AG04450 (cell line): ENCODE measurements at places on chromosomes 16 and 17.

DNA sequence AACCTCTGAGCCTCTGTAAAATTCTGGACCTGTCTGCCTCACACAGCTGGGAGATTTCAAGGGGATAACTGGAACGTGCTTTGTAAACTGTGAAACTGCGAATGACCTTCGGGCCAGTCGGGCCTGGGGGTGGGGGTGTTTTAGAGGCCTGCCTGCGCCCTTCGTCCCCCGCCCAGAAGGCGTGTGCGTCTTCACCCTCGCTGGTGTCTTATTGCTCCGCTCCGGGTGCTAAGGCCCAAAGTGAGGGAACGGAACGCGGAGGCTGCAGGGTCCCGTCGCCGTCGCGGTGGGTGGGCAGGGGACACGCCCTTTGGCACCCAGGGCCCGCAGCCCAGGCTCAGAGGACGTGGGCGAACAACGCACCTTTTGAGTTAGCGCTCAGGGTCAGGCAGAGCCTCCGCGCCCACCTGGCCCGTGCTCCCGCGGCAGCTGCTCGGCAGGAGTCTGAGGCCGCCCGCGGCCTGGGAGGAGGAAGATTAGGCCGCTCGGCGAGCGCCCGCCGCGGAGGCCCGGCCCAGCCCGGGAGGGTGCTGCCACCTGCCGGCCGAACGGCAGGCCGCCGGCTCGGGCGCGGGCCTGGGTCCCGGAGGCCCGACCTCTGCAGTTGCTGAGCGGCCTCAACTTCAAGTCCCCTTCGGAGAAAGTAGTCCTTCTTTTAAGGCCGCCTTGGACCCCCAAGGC is 29.7 kb downstream of the DCAKD start:
- no peak for DNase-seq

GRCh38 chr16:28537076-28537475 is 1.7 kb downstream of the NUPR1 start:
- no peak for DNase-seq

- DNase-seq: peak; percentile 70
Measured at GRCh38 chr17:60435244-60436167, 13.2 kb downstream of the CHCT1 start.

- no peak for DNase-seq
Measured at GRCh38 chr17:28912281-28912937, 9.5 kb upstream of the DHRS13 start.

DNA sequence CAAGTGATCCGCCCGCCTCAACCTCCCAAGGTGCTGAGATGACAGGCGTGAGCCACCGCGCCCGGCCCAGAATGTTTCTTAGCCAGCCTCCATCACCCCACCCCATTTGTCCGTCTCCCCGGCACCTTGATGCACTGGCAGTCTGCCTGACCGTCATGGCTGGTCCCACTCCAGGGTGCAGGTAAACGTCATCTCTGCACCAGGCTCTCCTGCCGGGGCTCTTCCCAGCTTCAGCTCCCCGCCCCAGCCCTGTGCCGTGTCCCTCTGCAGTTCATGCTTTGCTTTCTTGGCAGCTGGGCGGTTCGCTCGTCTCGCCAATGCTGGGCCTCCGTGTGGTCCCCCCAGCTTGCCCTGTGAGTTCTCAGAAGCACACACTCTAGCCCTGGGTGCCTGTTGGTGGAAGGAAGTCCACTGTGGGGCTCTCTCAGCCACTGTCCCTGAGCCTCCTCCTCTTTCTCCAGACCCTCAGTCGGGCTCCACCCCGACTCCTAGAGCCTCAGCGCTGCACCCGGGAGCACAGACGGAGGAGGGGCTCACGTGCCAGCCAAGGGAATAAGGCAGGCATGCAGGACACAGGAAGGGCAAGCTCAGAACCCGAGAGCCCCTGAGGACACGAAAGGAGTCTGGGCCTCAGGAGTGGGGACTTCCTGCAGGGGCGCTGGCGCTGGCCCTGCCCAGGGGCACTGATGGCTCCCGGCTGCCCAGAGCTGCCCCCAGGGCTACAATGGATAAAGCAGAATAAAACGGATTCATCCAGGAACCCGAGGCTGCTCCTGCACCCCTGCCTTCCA is 12.0 kb downstream of the HS3ST6 start:
- no peak for DNase-seq

DNA sequence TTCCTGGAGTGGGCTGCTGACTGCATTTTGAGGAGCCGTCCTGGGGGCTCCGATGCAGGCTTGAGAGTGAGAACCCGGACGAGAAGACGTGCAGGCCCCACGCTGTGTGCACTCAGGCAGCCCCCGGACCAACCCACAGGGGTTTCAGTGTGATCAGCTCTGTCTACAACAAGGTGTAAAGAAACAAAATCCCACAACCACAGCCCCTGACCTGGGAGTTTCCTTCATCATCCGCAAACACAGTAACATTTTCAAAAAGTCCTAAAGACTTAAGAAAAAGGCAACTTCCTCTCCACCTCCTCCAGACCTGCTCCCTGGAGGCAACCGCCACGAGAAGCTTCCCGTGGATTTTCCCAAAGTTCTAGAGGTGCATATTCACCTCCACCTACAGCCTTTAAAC is 15.4 kb upstream of the MEAK7 start:
- DNase-seq: no peak

GRCh38 chr16:74020095-74020670 is 276.4 kb upstream of the PSMD7 start:
- DNase-seq: no peak

DNA sequence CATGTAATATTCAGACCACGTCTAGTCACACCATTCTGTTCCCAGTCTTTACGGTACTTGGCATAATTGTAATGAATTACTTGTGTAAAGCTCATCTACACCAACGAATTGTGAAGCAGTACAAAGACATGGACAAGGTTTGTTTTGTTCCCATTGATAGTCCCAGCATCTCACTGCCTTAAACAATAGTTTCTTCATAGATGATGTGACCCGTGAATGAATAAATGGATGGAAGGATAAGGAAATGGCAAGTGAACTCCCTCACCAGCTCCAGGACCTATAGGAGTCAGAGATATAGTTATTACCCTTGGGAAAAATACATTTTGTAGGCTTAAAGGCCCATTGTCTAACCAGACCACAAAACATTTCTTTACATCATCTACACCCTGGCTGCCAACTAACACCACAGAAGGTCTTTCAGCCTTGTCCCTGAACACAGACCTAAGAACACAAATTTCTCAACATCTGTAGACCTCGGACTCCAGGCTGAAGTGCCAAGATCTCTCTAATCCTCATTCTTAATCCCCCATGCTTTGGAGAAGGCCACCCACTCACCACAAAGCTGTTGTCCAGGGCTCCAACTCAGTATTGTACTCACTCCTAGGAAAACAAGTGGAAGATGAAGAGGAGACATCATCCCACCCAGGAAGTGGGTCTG is 38.2 kb downstream of the MAF start:
- no peak for DNase-seq

DNA sequence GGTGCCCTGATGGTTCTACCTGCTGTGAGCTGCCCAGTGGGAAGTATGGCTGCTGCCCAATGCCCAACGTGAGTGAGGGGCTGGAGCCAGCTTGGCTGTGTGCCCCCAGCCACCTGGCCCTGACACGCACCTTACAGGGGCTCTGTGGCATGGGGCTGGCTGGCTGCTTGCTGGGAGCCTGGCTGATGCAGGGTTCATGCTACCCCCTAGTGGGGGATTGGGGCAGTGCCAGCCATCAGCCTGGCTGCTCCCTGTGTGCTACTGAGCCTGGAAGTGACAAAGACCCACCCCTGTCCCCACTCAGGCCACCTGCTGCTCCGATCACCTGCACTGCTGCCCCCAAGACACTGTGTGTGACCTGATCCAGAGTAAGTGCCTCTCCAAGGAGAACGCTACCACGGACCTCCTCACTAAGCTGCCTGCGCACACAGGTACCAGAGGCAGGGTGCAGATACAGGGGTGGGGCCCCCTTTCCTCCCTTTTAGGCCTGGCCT is 5.7 kb downstream of the GRN start:
- no peak for DNase-seq

DNA sequence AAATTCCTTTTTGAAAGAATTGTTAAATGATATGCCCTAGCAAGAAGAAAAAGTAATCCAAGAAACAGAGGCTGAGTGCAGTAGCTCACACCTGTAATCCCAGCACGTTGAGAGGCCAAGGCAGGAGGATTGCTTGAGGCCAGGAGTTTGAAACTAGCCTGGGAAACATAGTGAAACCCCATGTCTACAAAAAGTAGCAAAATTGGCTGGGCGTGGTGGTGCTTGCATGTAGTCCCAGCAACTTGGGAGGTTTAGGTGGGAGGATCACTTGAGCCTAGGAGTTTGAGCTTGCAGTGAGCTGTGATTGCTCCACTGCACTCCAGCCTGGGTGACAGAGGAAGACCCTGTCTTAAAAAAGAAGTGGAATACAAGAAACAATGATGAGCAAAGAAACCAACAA is 56.1 kb downstream of the NT5M start:
- DNase-seq: no peak

DNA sequence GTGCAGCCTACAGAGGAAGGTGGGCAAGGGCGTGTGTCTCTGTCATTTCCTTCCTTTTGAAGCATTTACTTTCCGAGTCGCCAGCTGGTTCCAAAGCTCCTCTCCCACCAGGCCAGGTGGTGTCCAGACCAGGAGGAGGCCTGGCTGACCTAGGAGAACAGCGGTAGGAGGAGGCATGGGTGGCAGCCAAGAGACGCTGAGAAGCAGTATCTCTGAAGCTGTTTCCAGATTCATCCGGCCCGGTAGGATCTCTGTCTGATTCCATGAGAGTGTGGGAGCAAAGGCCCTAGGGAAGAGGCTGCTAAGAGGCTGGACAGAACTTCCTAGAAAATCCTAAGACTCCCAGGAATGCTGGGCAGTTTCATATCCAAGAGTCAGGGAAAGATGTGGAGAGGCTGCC is 20.3 kb downstream of the MEOX1 start:
- no peak for DNase-seq

DNA sequence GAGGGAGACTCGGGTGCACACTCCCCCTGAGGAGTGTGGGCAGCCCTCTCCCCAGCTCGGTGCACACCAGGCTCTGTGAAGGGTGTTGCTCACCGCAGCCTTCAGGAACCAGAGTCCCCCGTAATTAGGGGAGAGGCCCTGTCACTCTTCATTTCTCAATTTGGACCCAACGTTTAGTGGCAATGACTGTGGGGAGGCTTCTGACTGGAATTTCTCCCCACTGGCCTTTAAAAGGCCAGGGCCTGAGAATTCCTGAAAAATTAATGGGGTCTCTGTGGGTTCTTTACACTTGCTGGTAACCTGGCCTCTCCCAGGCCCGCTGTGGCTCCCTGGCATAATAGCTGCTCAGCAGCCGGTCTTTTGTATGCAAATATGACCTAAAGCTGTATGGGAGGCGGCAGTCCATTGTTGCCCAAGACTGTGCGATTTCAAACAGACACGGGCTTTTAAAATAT is 209.7 kb downstream of the MSI2 start:
- no peak for DNase-seq

DNA sequence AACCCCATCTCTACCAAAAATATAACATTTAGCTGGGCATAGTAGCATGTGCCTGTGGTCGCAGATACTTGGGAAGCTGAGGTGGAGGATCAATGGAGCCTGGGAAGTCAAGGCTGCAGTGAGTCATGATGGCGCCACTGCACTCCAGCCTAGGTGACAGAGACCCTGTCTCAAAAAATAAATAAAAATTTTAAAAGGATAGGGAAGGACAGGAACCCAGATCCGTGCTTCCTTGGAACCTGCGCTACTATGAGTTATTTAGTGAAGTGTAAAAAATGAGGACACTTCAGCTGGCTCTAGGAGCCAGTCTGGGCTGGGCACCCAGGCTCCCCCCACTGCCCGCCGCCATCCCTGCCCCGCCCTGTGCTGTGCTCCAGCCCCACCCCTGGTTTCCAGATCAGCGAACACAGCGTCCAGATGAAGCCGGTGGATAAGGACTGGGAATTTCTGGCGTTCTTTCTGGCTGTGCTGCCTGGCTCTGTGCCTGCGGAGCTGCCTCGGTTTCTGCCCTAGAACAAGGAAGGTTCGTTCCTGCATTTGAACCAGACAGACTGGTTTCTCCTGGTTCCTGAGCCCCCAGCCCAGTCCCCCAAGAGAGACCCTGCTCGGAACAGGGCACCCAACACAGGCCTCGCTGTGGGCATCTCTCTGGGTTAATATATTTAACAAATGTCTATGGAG is 18.5 kb downstream of the PLLP start:
- no peak for DNase-seq

GRCh38 chr17:68892658-68893057 is 62.5 kb downstream of the ABCA8 start:
- no peak for DNase-seq

DNA sequence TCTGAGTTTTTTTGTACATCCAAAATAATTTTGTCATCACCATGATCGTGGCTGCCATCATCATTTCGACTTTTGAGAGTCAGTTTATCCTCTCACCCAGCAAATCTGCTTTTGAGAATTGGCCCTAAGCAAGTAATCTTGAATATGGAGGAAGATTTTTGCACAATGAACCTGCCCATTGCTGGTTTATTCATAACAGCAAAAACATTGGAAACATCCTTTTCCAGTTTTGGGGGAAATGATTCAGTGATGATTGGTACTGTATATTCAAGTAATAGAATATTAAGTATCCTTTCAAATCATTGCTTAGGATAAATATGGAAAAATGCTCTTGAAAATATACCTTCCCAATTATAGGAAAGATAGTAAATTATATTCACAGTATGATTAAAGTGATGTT is 53.1 kb downstream of the PRKCA start:
- DNase-seq: no peak

DNA sequence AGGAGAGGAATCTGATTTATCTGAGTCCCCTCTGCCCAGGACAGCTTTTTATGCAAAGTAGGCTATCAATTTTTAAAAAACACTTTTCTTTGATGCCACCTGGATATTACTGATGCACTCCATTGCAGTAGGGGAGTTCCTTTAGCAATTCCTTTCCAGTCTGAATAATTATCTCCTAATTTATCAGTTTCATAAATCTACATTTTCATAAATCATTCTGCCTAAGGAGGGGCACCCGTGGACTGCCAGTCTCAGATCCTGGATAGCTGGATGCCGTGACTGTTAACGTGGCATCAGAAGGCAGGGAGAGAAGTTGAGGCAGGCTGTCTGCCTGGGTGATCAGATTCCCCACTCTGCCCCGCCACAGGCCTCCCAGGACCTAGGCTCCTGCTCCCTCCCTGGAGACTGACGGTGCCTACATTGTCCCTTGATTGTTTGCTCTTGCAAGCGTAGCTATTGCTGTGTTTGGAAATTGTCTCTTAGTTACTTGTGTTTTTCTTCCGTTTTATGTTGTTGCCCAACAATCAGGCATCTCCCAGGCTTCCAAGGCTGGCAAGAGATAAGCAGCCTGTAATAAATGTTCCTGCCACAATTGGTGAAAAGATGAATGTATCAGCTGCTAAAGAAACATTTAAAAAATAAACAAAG is 75.2 kb downstream of the KATNIP start:
- no peak for DNase-seq

DNA sequence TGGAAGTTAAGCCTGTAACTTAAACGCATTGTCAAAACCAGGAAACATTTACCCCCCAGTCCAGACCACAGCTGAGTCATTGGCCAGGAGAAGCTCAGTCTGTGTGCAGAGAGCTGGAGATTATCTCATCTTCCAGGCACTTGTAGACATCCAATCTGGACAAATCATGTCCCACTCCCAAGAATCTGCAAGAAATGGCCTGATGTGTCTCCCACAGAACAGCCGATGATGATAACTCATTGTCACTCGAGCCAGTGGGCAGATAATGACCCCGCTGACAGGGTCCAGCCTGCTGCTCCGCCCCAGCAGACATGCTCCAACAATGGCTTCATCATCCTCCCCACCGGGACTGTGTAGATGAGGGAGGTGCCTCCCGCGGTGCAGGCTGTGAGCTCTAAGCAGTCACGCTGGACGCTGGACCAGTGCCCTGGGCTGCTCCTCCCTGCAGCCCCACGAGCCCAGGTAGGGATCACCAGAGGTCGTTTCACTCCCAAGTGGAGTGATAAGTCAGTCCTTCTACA is 322.5 kb downstream of the C16orf95 start:
- peak; percentile 86 for DNase-seq
